ENCODE measurements at places on chromosomes 4 and X.

GRCh38 chrX:30170900-30171299 lies 44.5 kb upstream of the MAGEB2 start:
- no peak for DNase-seq

DNA sequence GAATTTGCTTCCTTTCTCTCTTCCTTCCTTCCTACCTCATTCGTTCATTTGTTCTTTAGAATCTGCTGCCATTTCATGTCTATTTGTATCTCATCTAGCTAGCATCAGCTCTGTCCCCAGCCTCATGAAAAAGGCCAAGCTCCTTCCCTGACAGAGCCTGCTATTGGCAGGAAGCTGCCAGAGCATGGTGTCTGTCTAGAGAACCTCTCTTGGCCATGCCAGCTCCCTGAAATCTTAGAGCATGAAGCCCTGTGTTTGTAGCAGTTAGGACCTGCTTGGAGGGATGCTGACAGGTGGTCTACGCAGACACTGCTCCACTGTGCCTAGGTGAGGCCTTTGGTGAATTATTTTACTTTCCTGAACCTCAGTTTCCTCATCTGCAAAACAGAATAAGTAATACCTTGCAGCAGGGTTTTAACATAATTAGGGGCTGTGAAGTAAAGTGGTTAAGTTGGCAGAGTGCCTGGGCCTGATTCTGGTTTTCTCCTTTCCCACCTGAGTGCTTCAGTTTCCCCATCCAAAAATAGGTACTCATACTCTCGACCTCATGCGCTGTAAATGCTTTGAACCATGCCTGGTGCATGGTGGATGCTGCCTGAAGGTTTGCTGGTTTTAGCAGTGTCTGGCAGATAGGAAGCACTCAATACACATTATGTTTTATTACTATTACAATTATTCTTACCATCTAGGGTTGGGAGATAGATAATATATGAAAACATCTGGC lies 4.7 kb downstream of the PTTG2 start:
- DNase-seq: no peak

DNA sequence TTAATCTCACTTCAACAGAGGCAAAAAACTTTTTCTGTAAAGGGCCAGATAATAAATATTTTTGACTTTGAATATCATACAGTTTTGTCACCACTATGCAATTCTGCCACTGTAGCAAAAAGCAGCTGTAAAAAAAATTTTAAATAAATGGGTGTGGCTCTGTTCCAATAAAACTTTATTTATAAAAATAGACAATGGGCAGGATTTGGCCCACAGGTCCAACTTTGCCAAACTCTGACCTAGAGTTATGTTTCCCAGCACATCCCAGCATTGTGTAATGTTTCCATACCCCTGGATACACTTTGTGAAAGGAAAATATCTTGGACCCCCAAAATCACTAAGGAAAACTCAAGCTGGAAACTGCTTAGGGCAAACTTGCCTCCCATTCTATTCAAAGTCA lies 94.9 kb upstream of the USP38 start:
- no peak for DNase-seq

DNA sequence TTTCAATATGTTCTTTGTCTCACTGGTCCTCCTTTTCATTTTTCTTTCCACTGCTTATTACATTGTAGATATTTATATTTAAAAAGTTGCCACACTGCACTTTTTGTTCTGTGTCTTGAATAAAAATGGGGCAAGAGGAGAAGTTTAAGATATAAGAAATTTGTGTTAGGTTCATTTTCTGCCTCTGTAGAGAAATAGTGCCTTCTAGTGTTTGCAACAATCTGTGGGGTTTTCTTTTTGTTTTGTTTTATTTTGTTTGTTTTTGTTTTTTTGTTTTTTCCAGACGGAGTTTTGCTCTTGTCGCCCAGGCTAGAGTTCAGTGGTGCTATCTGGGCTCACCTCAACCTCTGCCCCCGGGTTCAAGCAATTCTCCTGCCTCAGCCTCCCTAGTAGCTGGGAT lies 20.1 kb upstream of the SMIM14 start:
- DNase-seq: no peak

- DNase-seq: no peak
Observed at GRCh38 chr4:41460641-41461040, 77.3 kb upstream of the LIMCH1 start.

DNA sequence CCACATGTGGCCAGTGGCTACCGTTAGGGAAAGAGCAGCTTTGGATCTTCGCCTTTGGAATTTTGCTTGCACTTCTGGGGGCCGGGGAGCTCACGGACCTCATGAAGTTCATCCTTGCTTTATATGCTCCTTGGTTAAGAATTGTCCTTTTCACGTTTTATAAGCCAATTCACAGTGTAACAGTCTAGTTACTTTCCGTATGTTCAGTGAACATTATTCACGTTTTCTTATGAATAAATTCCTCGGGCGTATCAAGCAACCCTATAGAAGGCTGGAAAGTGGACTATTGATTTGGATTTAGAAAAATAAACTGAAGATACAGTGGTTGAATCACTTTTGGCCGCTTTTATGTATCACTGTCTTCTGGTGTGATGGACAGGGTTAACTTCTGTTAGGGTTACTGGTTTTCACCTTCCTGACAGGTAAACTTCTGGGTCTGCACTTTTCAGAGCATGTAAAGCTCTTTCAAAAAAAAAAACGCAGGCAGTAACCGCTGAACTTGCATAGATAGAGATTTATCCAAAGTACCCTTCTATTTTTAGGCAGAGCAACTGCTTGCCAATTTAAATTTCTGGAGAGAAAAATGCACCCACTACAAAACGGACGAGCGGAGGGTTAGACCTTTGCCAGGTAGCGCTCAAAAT lies 569 bp upstream of the PDLIM5 start:
- no peak for DNase-seq

DNA sequence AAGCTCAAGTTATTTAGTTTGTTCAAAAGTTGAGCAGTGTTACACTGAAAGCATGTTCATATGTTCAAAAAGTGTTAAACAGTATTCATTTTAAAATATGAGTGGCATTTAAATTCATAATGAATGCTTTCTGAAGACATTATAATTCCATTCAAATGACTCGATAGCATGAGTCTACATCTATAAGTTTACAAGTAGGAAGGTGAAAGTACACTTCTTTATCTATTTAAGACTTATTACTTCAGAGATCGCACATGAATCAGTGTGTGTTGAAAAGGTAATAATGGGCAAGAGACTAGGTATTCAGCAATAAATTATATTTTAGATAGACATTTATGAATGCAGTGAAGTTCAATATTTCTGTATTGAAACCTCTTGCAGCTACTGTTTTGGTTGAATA lies 456.1 kb downstream of the GRXCR1 start:
- no peak for DNase-seq

DNA sequence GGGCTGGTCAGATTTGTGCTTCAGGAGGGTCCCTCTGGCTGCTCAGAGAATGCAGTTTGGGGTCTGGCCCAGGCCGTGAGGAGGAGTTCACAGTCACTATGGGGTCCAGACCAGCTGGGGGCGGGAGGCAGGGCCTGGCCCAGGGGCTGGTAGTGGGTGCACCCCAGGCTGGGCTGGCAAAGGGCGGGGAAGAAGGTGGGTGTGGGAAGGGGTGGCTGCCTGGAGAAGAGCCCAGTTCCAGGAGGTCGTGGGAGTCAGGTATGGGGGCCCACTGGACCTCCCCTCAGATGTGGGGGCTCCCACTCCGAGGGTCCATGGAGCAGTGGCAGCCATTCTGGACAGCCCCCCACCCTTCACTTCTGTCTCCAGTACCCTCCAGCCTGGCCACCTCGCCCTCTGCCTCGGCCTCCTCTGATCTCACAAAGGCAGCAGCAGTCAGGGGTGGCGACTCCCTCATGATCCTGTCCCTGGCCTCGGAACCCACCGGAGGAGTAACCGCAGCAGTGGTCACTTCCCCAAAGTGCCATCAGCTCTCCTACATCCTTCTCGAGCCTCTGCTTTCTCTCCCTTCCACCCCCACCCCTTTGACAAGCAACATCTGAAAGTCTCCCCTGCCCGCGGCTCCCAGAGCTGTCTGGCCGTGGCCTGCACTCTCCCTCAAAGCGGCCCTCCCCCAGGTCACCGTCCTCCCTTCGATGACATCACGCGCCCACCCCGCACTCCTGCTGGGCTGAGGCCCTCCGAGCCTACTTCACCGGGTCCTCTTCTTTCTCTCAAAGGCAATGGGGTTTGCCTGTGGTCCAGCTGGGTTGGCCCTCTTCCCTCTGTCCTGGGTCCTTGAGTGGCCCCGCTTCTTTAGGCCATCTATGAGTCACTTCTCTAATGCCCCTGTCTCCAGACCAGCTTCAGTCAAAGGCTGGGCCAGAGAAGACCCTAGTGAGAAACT lies 1.7 kb upstream of the SLC6A8 start:
- no peak for DNase-seq

- no peak for DNase-seq
Observed at GRCh38 chrX:138856881-138857604, 145.5 kb upstream of the FGF13 start.

DNA sequence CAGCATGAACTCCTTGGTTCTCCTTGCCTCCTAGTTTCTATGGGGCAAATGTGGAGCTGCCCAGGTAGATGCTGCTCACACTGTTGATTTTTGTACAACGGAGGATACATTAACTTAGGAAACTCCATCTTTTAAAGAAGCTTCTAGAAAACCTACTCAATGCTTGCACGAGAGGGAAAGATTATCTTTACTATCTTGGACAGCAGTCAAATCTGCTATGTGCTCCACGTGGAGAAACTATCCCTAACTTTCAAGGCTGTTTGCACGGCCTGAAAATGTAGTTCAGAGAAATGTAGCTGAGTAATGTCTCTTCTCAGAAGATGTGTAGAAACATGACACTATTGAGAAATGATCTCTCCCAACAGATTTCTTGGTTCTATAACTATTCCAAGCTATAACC lies 1530.9 kb upstream of the PABPC4L start:
- no peak for DNase-seq

DNA sequence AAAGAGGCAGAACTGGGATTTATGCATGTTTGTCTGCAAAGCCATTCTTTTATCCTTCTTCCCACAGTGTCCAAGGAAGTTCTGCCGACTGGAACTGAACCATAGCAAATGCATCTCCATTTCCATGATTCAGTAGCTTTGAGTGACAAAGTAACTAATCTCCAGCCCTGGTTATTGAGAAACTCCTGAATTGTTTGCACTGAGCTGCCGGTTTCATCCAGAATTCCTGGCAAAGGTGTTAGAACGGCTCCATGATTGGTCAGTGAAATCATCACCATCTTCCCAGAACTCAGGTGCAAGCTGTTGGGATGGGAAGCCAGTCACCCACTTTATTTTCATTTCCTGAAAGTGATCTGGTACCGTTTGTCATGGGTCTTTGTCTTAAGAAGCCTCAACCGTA lies 47.0 kb upstream of the SLC34A2 start:
- no peak for DNase-seq

DNA sequence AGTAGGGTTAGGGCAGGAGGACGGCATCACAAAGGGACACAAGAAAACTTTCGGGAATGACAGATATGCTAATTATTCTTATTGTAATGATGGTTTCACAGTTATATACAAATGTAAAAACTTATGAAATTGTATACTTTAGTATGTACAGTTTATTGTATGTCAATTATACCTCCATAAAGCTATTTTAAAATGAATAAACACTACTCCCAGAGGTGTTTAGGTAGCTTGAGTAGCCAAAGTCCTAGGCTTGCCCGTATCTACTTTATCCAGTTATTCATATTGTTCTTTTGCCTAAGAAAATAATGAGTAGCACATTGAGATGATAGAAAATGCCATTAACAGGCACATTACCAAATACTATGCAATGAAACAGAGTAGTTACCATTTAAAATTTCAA lies 43.0 kb downstream of the RPS6KA6 start:
- DNase-seq: no peak

GRCh38 chr4:4599481-4600275 lies 57.8 kb upstream of the STX18 start:
- no peak for DNase-seq

DNA sequence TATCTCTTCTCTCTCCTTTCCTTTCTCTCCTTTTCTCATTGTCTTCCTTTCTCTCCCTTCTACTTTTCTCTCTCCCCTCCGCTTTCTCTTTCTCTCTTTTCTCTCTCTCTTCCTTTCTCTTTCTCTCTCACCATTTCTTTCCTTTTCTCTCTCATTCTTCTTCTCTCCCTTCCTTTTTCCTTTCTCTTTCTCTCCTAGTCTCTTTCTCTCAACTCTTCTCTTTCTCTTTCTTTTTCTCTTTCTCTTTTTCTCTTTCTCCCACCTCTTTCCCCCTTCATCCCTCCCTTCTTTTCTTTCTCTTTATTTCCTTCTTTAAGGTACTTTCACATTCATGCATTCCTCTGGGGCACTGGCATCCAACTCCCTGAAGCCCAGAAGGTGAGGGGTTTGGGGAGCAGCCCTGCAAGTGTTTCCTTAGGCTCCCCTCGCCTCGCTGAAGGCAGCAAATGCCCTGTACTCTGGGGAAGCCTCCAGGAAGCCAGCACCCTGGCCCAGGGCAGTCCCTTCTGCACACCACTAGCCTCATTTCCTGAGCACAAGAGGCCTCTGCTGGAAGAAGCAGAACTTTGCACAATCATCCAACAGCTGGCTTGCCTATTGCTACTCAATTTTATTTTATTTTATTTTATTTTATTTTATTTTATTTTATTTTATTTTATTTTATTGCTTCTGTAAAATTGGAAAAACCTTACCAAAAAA lies 124.2 kb downstream of the NFKB1 start:
- DNase-seq: no peak

DNA sequence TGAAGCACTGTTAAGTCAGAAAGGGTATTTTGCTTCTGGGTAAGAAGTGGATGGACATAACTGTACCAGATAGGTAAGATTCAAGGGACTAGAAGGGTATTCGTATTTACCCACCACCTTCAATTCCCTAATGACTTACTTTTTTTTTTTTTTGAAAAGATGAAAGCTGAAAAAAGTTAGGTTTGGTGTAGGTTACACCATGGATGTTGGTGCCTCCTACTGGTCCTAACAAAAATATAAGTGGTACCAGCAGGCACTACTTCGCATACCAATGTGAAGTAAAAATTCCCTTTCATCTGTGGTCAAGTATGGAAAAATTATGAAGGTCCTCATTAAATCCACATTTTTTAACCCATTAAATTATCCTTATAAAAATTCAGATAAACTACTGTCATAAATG lies 7.2 kb downstream of the ANKRD17 start:
- no peak for DNase-seq

GRCh38 chrX:136046295-136047015 lies 61.2 kb downstream of the SLC9A6 start:
- no peak for DNase-seq

- no peak for DNase-seq
Observed at GRCh38 chr4:73902038-73902637, 32.9 kb downstream of the CXCL1 start.
